ENCODE measurements at places on chromosomes 6 and 20. TPM values are rescaled to one million over a fixed set of nuclear protein-coding genes. Genes with fewer than 3 reads are reported as not detected.
A peak's percentile ranks its signal among the peaks of the same experiment; 100 is the strongest.

ZBTB46 gene
- 0.39 TPM for total RNA-seq

DDX39B gene
- 569 TPM for total RNA-seq

GRCh38 chr20:23242104-23242503 is 108.5 kb upstream of the NXT1 start:
- no peak for DNase-seq

GRCh38 chr6:31935021-31935420 is 7.5 kb downstream of the C2 start:
- DNase-seq, result no peak

DNA sequence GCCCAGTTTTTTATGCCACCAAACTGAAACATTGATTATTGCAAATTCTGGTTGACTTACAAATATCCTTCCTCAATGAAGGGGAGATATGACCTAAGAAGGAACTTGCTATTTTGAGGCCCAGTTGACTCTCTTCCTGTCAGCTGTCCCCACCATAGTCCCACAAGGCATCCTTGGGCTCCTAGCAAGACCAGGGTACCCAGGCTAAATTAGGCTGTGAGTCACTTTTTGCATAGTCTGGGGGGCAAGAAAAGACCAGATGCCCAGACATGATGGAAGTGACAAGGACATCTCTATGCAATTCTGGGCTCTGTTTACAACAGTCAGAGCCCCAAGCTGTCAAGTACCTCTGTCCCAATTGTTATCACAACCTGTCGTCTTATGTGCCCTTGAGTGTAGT is 31.8 kb upstream of the MAFB start:
- DNase-seq, result no peak

DNA sequence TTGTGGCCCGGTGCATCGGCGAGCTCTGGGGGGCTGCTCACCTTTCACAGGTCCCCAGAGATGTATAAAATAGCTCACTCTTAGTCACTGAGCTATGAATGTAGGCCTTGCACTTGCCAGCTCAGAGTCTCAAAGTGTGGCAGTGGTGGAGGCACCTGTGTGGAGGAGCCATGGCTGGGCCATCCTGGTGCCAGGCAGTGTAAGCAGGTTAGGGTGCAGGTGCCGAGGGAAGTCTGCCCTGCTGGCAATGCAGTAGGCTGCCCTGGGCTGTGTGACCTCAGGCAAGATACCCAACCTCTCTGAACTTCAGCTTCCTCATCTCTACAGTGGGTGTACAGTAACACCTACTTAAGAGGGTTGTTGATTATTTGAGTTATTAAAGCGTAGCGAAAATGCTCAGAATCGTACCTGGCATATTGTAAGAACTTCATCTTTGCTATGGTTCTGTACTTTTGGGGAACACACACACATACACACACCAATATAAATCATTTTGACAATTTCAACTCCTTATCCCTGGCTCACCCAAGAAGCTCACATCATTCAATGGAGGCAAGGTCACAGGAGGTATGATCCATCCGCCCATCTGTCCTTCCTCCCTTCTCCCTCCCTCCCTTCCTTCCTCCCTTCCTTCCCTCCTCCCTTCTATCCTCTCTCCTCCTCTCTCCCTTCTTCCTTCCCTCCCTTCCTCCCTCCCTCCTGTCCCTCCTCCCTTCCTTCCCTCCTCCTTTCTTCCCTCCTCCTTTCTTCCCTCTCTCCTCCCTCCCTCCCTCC is 66.8 kb upstream of the STX16 start:
- DNase-seq, result no peak

DNA sequence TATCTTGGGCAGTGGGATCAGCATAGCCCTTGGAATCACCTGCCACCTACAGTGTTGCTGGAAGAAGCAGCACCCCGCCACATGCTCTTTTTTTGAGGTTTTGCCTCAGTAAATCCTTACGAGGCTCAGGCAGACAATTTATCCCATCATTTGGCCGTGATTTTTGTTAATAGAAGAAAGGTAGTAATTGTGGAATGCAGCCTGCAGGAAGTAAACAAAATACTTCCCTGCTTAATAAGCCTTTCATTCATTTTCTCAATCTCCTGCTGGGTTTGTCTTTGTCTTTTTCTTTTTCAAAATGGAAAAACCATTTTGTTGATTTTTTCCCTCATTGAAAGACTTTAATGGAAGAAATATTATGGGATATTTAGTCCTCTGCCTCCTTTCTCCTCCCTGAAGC is 93.7 kb upstream of the CD83 start:
- DNase-seq, result no peak

- DNase-seq, result no peak
Measured at GRCh38 chr20:59572515-59572914, 31.8 kb upstream of the PHACTR3 start.

- no peak for DNase-seq
Measured at GRCh38 chr20:47664068-47664437, 121.2 kb downstream of the SULF2 start.

DNA sequence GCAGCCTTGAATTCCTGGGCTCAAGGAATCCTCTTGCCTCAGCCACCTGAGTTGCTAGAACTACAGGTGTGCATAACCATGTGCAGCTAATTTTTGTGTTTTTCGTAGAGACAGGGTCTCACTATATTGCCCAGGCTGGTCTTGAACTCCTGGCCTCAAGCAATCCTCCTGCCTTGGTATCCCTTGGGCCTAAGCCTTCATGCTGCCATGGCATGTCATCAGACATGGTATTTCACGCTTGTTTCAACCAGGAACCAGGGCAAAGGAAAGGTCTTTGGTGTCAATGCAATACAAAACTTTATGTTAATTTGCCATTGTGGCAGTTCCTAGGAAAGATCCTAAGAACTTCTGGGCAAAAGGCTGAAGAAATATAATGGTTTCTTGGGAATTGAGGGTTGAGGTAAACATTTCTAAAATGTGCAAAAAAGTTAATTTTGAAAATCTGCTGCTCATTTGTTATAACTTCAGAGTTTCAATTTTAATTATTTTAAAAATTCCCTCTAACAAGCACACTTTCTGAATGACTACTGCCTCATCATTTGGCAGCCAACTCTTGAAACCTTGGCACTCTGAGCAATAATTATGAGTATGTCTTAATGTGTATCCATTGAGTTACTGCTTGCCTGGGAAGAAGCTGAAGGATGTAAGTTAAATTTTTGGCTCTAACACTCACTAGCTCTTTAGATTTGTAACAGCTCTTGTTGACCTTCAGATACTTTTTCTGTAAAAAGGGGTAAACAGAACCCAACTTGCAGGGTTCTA is 154.1 kb downstream of the GJA10 start:
- DNase-seq, result no peak

- no peak for DNase-seq
Measured at GRCh38 chr6:163725008-163725941, 310.8 kb downstream of the QKI start.

DNA sequence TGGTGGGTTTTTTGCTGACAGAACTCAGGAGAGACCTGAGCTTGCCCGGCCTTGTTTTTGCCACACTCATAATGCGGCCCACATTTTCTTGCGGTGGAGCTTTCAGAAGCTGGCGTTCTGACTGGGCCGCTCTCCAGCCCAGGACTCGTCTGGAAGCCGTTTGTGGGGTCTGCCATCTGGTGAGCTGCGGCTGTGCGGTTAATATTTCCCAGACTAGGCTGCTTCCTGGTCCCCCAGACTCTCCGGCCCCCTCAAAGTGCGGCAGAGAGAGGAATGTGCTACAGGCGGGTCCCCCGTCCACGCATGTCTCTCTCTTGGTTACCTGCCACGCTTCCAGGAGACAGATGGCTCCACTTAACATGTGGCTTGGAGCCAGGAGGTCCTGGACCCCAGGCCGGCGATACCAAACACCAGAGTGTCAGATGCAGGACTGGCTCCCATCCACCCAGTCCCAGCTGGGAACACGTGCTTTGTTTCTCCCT is 128.9 kb upstream of the PMEPA1 start:
- no peak for DNase-seq

DNA sequence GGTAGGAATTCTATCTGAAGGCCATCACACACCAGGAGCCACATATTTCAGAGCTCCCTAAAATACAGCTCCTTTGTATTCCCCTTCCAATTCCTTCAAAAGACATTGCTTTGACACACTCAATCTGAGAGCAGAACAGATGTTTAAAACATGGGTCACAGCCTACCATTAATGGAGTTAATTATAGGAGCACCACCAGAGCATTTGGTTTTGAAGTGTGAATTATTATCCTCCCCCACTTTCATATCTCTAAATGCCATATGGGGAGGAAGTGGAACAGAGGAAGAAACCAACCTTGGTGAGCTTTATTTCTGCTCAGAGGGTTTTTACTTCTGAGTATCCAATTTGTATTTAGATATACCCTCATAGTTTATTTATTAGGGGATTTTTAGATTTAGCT is 50.7 kb upstream of the TNFRSF21 start:
- DNase-seq, result no peak

DNA sequence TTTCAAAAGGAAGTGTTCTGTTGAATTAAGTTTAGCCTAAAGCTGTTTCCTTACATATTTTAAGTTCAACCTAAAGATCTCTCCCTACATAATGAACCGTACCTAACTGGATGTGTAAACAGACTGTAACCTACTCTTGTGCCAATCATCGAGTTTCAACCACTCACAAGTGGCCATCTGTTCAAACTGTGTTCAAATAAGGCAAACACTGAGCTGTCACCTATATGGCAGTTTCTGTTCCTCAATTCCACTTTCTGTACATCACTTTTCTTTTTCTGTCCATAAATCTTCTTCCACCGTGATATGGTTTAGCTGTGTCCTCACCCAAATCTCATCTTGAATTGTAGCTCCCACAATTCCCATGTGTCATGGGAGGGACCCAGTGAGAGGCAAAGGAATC is 428.6 kb downstream of the HACE1 start:
- no peak for DNase-seq

GRCh38 chr6:133428295-133428694 is 187.1 kb downstream of the EYA4 start:
- DNase-seq, result no peak

DNA sequence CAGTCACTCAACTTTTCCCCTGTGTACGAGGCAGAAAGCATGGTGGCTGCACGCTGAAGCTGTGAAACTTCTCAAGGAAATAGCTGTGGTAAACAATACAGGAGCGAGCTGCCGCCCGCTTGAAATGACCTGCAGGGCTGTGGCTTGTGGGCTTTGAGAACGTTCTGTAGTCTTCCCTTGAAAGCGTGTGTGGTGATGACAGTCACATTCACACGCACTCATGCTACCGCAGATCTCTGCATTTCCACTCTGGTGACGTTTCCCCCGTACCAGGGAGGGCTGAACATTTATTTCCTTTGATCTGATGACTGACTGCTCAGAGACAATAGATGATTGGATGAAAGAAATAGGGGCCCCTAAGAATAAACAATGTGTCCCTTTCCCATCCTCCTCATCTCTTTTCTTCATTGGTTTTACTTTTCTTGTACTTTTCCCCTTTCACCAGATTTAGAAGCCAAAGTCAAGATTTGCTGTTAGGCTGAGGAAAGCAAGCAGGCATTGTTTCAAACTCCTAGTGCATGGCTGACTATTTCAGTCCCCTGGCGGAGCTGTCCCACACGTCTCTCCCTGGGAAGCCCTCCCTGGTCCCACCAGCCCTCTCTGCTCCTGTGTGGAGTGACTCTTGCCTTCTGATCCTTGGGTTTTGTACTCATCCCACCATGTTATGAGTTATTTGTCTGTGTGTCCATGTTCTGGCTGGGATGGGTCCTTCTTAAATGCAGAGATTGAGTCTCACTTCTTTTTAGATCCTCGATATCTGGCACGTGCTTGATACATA is 3.9 kb downstream of the SYTL3 start:
- DNase-seq, result peak; percentile 95

Data from activated naive CD4-positive, alpha-beta T cell treated with anti-CD3 and anti-CD28 coated beads, Interleukin-2, amount 50 U/mL, for 72 hours (primary cell).